Stimulated activated CD8-positive, alpha-beta memory T cell treated with anti-CD3 and anti-CD28 coated beads, Interleukin-15, amount 100 ng/mL, for 4 hours (primary cell): ENCODE measurements at places on chromosomes 1 and 21.
A peak's percentile ranks its signal among the peaks of the same experiment; 100 is the strongest.

DNA sequence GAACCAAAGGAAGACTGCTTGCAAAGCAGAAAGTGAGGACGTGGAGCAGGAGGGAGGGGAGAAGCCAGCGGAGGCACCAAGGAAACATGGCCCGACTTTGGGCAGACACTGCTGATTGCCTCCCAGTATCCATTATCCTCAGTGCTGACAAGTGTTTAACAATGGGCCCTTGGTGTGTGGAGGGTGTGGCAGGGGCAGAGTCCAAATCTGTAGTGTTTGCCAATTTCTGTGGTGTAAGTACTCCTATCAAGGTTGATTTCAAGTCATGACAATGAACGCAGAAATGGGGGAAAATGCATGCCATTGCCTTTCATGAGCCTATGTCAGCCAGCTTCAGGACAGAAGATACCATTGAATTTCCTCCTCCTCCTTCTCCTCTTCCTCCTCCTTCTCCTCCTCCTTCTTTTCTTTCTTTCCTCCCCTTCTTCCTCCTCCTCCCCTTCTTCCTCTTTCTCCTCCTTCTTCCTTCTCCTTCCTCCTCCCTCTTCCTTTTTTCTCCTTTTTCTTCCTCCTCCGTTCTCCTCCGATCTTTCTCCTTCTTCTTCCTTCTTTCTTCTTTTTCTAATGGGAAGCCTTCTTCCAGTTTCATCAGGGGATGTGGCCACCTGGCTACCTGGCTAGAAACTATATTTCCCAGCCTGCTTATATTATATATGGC, 10.3 kb upstream of the PHC2 start:
- DNase-seq, result no peak

GRCh38 chr1:68620571-68620970, 123.7 kb upstream of the DEPDC1 start:
- no peak for DNase-seq

DNA sequence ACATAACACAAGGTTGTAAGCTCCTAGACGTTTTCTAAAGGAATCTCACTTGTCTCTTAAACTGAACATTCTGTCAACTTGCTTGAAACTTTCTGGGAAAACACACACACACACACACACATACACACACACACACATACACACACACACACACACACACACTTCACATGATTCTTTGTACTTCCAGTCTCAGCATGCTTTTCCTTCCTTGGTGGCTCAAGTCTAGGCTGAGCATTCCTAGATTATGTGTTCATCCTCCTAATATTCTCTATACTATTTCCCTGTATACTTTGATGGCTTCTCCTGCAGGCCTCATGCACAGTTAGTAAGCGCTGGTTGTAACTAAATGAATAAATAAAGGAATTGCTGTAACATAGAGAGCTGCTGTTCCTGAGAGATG, 372.1 kb downstream of the PTPRC start:
- DNase-seq, result no peak

DNA sequence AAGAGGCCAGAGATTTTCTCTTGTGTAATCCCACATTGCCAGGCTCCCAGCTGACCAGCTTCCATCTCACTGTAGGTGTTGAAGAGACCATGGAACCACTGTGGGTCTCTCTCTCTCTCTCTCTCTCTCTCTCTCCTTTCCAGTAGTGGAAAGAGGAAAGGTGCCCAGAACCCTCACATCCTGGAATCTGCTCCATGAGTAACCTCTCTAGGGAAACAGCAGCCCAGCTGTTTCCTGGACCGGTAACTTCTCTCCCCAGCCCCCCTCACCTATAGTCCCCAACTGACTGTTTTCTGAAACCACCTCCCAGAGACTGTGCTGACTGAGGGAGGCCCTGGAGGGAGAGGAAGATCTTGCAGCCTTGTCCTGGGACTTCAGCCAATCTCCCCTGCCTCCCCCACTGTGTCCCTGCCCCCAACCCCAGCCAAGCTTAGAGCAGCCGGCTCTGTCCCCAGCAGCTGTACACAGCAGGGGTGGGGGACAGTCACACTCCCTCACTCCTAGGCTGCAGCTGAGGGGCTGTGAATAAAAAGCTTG, 20.6 kb upstream of the SLC45A3 start:
- DNase-seq, result no peak

DNA sequence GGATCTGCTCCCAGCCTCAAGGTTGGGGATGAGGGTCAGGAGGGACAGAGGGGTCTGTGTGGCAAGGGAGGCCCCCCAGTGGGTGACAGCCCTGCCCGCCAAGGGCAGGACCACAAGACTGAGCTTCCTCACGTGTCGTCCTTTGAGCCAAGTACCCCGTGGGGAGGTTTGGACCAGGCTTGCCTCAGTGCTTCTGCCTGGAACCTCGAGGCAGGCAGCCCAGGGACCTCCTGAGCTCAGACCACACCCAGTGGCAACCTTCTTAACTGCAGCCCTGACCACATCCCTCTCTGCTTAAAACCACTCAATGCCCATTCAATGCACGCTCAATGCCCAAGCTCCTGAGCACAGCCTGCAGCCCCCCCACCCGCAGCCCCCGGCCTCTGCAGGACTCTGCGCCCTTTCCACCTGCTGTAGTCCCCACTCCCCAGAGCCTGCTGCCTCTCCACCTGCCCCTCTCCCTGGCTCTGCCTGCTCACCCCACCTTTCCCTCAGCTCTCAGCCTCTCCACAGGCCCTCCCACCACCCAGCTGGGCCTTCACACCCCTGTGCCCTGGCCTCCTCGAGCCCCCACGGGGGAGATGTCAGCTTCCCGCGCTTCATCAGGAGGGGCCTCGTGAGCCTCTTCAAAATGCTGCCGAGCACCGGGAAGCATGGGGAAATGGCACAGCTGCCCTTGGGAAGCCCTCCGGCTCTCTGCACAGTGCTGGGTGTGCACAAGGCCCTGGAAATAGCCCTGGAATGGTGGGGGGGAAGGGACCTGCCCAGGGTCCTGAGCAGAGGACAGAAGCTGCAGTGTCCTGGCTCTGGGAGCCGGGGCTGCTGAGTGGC, 129.3 kb upstream of the VAMP3 start:
- DNase-seq, result no peak

DNA sequence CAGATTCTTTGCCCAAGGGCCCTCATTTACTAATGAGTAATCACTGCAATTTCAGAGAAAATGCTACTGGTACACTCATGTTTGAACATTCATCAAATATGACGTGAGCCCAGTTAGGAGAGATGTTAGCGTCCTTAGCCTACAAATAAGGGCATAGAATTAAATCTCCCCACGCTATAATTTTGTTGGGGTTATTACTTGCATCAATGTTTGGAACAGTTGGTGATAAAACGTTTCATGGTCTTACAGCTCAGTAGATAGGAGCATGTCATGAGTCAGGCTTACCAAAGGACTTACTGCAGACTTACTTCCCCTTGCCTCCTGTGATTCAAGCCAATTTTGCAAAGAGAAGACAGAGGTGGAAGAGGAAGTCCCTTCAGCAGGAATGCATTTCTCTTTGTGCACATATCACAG, 304.0 kb downstream of the KIF26B start:
- DNase-seq, result no peak

GRCh38 chr1:57833296-57833695, 409.4 kb upstream of the DAB1 start:
- DNase-seq, result no peak

DNA sequence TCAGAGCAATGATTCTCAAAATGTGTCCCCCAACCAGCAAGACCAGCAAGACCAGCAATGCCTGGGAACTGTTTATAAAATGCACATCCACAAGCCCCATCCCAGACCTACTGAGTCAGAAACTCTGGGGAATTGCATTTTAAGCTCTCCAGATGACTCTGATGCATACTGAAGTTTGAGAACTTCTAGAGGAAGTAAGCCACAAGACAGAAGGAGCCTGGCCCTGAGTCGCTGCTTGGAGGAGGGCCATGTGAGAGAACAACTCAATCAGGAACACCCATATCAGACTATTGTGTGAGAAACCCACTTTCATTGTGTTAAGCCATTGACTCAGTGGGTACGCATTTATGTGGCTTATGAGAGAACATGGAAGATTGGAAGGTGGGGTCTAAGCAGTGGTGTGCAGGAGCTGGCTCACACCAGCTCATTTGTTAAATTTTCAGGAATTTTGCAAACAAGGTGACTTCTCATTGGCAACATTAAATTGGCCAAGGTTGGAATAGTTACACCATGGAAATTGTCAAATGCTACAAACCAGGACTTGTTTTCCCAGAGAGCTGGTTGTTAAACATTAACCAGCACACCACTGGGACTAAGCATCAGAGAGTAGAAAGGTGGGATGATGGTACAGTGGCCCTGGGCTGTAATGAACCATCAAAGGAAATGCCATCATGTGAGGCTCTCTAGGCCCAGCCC, 38.9 kb downstream of the ATP1A1 start:
- no peak for DNase-seq

DNA sequence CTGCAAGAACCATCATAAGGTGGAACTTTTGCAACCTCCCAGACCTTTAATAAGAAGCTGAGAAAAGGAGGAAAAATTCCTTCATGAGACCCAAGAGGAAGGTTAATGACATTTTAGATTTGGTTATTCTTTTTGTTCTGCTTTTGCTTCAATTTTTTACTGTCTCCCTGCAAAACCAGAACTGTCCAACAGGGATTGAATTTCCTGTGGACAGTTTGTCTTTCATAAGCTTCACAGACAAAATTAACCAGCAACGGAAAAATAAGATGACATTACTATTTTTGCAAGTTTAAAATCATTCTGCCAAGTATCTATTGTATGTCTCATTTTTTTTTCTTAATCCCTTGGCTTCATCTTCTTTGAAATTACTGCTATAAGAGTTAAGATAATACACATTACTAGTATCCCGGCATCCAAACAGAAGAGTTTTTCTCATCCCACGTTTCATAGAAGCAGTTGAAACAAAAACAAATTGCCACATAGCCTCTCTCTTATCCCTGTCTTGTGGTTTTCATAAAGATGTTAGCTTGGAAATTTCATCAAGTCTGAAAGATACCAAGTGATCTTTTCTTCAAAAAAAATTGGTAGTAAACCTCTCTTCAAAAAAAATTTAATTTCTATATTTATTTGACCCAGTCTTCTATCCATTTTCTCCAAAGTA, 465.3 kb upstream of the PTBP2 start:
- DNase-seq, result no peak

DNA sequence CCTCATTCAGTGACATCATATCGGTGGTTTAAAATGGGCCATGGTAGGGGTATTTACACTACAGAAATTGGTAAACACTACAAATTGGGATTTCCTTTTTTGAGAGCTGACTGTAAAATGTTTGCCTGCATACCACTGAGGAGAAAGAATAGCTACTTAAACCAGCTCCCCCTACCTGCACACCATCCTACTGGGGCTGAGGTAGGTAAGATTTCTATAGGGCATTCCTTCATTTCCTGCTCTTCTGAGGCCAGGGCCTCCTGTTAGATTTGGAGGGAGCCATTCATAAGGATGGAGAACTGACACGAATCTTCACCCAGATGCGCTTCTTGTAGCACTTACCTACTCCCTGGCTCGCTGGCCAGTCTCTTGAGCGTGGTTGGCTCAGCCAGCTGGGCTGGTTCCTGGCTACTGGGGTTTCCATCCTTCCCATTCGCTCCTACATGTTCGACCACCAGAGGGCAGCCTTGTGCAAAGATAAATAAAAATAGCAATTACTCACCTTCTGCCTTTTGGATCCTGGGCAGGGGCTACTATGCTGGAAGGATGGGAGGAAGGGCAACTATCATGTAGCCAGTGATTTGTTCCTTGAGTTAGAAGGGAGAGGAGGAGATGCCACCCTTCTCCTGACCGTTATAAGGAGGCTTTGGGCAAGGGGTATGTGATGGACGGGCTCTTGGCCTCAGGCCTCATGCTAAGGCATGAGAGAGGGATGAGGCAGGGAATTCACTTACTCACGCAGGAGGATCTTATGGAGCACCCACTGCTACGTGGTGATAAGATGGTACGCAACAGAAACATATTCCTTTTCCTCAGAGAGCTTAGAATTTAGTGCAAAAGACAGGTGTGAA, 10.7 kb downstream of the OPTC start:
- DNase-seq, result peak; percentile 24

GRCh38 chr1:17617787-17618557, 78.5 kb downstream of the ARHGEF10L start:
- DNase-seq, result no peak

DNA sequence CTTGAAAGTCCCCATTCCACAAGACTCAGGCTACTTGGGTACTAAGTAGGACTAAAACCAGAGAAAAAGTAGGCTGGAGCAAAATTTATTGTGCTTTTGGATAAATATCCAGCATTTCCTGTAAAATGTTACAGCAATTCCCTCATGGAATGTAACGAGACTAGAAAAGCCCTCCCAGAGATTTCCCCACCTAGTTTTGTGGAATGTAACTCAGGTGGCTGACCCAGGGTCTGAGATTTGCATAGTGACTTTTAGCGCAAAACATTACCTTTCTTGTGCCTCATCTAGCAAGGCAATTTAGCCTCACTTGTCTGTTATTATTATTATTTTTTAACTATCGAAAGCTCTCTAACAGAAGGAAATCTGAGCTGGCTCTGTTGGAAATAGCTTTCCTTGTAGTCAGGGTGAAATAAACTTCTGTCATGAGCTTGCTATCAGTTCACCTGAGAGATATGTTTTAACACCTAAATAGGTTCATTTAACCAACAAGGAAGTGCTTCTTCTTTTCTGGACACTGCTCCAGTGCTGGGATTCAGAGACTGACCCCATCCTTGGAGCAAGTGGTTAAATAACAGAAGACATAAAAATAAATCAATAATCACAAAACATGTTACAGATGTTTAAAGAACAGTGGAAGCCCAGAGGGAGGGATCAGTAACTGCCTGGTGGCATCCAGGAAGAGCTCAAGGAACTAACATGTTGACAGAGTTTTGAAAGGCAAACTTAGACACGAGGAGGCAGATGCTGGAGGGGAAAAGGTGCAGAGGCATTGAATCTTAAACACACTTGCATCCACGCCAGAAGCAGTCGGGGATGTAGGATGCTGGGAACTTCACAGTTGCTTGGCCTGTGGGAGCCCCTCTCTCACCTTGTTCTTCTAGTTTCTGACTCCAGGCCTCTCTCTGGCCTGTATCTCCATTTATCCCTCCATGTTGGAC, 68.3 kb upstream of the RHOU start:
- DNase-seq, result no peak

DNA sequence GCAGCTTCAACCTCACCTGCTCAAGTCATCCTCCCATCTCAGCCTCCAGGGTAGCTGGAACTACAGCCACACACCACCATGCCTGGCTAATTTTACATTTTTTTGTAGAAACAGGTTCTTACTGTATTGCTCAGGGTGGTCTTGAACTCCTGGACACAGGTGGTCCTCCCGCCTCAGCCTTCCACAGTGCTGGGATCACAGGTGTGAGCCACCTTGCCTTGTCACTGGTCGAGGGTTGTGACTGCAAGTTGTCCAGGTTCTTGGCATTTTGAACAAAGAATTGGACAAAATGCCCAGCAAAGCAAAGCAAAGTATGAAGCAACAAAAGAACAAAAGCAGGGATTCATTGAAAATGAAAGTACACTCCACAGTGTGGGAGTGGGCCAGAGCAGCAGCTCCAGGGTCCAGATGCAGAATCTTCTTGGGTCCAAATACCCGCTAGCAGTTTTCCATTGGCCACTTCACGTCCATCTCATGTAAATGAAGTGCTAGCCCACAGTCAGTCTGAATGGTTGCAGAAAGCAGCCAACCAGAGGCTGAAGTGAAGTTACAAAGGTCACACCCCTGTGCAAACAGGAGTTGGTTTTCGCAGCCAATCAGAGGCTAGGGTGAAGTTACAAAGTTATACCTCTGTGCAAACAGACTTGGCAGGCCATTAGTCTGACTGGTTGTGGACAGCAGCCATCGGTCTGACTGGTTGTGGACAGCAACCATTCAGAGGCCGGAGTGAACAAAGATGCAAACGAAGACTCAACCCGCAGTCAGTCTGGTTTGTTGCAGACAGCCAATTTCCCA, 109.5 kb upstream of the KIF26B start:
- DNase-seq, result no peak
